ENCODE measurements at places on chromosomes 3 and 15. TPM values are rescaled to one million over a fixed set of nuclear protein-coding genes. Genes with fewer than 3 reads are reported as not detected.

The THSD4 gene
- 0.46 TPM for polyA plus RNA-seq

The SLC15A2 gene
- polyA plus RNA-seq: 1.6 TPM

The AGBL1 gene
- 0.12 TPM for polyA plus RNA-seq

The LSAMP gene
- polyA plus RNA-seq: 89.6 TPM

The NR1D2 gene
- 13.4 TPM for polyA plus RNA-seq

The CSPG4 gene
- not detected for polyA plus RNA-seq

The AMIGO3 gene
- polyA plus RNA-seq: 8.0 TPM

The EPHB3 gene
- polyA plus RNA-seq: 4.3 TPM

The CDCP1 gene
- not detected for polyA plus RNA-seq

The CTXN2 gene
- polyA plus RNA-seq: 0.69 TPM

The CD200R1 gene
- 0.72 TPM for polyA plus RNA-seq

The CATSPER2 gene
- polyA plus RNA-seq: 2.0 TPM

The TJP1 gene
- polyA plus RNA-seq: 6.2 TPM

The SI gene
- polyA plus RNA-seq: not detected

All from neural cell (in vitro differentiated cells).